Activated T-helper 2 cell treated with anti-CD3 and anti-CD28 coated beads, Interferon-gamma antibody, Interleukin-2, Interleukin-4, amounts not matched to agents 10 μg/mL and 5 μg/mL and 100 μg/mL, durations not matched to agents 14 hours and 24 hours and 36 hours (primary cell): ENCODE measurements at places on chromosomes 11 and 22. TPM values are rescaled to one million over a fixed set of nuclear protein-coding genes. Genes with fewer than 3 reads are reported as not detected.

GRCh38 chr11:82494988-82495432, 238.7 kb downstream of the FAM181B start:
- H3K27ac ChIP-seq = no peak overlapping the region
- H3K4me1 ChIP-seq = no peaks in the 10 kb centered on the region
- H3K27me3 ChIP-seq = no peaks in the 10 kb centered on the region
- no peaks in the 10 kb centered on the region for H3K36me3 ChIP-seq

DNA sequence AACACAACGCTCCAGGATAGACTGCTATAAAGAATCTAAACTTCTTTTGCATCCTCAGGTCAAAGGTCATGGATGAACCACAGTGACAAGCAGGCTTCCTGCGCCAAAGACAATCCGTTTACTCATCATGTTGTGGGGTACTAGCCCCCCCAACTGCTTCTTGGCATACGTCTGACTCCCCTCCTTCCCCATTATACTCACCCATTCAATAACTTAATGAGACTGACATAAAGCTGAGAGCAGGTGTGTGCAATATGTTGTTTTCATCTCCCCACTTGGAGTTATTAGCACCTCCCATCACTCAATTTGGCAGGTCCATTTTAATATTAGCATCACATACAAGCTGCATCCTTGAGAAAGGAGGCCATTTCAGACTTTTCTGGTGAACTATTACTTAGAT, 157.1 kb downstream of the CADM1 start:
- H3K4me1 ChIP-seq = no peaks in the 10 kb centered on the region
- no peak overlapping the region for H3K4me3 ChIP-seq
- DNase-seq = no peak
- H3K27ac ChIP-seq = no peak overlapping the region

- no peak overlapping the region for H3K4me3 ChIP-seq
- H3K4me1 ChIP-seq = peaks cover 9% of the 10 kb centered on the region
- no peaks in the 10 kb centered on the region for H3K27me3 ChIP-seq
- no peak for DNase-seq
- H3K36me3 ChIP-seq = peaks cover 67% of the 10 kb centered on the region
Measured at GRCh38 chr11:126262216-126262615, 6.5 kb downstream of the SRPRA start.

DNA sequence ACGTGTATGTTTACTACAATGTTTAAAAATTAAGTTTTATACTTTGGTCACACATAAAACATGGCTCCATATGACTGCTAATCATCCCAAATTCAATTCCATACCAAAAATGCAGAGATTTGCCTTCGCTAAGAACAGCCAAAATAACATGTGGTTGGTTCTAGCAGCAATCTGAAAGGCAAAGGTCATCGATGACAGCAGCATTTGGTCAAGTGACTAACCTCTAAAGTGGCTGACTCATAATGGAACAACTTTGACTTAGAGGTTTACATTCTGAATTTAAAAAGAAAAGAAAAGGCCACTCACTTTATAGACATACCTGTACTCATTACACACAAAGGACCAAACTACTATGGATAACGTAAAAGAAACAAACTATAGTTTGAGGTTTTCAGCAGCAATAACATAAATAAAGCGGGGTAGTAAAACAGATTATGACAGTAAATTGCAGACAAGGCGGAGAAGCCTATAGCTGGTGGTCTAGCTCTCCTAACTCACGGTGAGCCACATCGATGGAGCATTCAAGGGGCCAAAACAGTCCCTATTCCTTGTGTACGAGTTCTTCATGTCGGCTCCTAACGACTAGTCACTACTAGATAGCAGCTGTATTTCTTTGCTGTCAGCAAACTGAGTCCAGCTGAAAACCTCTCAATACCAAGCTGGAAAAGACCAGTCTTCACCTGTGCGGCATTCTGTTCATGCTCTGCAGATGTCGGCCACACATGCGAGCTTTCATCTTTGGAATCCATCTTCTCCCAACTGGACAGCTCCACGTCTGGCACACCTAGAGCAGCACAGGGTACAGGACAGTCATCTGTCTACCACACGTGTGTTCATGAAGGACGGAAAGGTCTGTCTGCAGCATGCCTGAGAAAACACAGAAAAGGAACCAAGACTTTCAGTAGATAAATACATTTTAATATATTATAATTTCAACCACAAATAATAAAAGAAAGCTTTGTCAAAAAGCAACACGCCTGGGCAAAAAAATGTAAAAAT, 42.1 kb downstream of the PRDM10 start:
- no peak for DNase-seq
- peaks cover 25% of the 10 kb centered on the region for H3K4me1 ChIP-seq
- H3K4me3 ChIP-seq = no peak overlapping the region
- peak overlapping the region; percentile 65 for H3K27ac ChIP-seq
- H3K36me3 ChIP-seq = peaks cover 27% of the 10 kb centered on the region
- no peaks in the 10 kb centered on the region for H3K27me3 ChIP-seq

DNA sequence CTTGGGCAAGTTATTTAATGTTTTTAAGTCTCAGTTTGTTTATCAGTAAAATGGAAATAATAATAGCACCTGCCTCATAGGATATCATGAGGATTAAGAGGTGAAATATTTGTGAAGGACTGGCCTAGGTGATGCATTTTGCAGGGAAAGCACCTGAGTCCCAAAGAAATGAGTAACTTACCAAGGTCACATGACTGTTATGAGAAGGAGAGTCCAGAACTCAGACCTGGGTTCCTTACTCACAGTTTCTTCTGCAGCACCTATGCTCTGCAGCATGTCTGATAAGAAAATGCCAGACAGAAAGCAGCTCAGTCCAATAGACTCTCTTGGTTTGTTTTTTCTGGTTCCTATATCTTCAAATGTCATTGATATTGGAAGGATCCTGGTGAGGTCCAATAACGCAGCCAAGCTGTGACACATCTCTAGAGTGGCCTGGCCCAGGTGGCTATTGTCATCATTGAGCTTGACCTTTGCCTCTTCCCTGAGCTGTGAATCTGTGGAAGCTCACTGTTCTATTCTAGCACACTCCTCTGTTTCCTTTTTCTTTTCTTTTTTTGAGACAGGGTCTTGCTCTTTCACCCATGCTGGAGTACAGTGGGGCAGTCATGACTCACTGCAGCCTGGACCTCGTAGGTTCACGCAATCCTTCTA, 174.7 kb upstream of the NAV2 start:
- H3K4me1 ChIP-seq = no peaks in the 10 kb centered on the region
- H3K4me3 ChIP-seq = no peak overlapping the region
- H3K27ac ChIP-seq = no peak overlapping the region
- no peaks in the 10 kb centered on the region for H3K36me3 ChIP-seq

GRCh38 chr11:16052750-16053149, 303.6 kb downstream of the SOX6 start:
- H3K36me3 ChIP-seq = no peaks in the 10 kb centered on the region
- no peak overlapping the region for H3K4me3 ChIP-seq
- no peak for DNase-seq
- H3K27ac ChIP-seq = no peak overlapping the region
- H3K27me3 ChIP-seq = no peaks in the 10 kb centered on the region
- H3K4me1 ChIP-seq = no peaks in the 10 kb centered on the region

GRCh38 chr11:66727282-66728037, 1.6 kb downstream of the SPTBN2 start:
- H3K27ac ChIP-seq = no peak overlapping the region
- H3K27me3 ChIP-seq = peaks cover 63% of the 10 kb centered on the region
- no peak for DNase-seq
- H3K36me3 ChIP-seq = peaks cover 4% of the 10 kb centered on the region
- H3K4me1 ChIP-seq = peaks cover 5% of the 10 kb centered on the region

- DNase-seq = peak; percentile 32
- H3K4me3 ChIP-seq = peak overlapping the region; percentile 65
- H3K36me3 ChIP-seq = no peaks in the 10 kb centered on the region
- H3K27ac ChIP-seq = peak overlapping the region; percentile 91
- H3K27me3 ChIP-seq = no peaks in the 10 kb centered on the region
Measured at GRCh38 chr22:37163575-37164504, 14.1 kb upstream of the IL2RB start.

C22orf31 gene
- total RNA-seq = not detected in 2 replicates

TRABD gene
- 104 and 109 TPM in 2 replicates for total RNA-seq

MRGPRE gene
- not detected in 2 replicates for total RNA-seq

CHID1 gene
- 89.0 and 96.0 TPM in 2 replicates for total RNA-seq

MEI1 gene
- 24.6 and 26.1 TPM in 2 replicates for total RNA-seq

LIN7C gene
- 29.6 and 31.0 TPM in 2 replicates for total RNA-seq

SAAL1 gene
- 37.8 and 44.1 TPM in 2 replicates for total RNA-seq

ZNF280B gene
- total RNA-seq = 3.6 and 3.7 TPM in 2 replicates

SLC22A9 gene
- not detected in 2 replicates for total RNA-seq
